ENCODE measurements at places on chromosomes 7 and 10.

GRCh38 chr7:74656441-74656836 lies 1.1 kb upstream of the GTF2I start:
- DNase-seq = peak; percentile 83

GRCh38 chr10:78115135-78115853 lies 81.6 kb downstream of the RPS24 start:
- DNase-seq = no peak

DNA sequence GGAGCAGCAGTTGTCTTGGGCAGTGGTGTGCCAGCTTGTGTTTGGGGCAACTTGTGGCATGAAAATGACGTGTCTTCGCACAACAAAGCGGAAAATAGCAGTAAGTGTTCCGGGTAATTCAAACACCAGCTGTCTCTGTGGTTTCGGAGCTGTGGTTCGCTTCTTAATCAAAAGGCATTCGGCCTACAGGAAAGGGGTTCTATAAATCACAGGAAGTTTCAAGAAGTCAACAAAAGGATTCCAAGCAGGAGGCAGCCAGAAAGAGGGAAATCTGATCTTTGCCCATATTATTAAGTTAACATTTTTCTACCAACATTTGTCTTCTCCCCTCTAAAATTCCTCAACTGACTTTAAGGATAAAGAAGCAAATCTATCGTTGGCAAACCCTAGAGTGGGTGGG lies 353.4 kb downstream of the FGFR2 start:
- no peak for DNase-seq

- no peak for DNase-seq
Measured at GRCh38 chr10:65377687-65378086, 1548.1 kb upstream of the LRRTM3 start.

DNA sequence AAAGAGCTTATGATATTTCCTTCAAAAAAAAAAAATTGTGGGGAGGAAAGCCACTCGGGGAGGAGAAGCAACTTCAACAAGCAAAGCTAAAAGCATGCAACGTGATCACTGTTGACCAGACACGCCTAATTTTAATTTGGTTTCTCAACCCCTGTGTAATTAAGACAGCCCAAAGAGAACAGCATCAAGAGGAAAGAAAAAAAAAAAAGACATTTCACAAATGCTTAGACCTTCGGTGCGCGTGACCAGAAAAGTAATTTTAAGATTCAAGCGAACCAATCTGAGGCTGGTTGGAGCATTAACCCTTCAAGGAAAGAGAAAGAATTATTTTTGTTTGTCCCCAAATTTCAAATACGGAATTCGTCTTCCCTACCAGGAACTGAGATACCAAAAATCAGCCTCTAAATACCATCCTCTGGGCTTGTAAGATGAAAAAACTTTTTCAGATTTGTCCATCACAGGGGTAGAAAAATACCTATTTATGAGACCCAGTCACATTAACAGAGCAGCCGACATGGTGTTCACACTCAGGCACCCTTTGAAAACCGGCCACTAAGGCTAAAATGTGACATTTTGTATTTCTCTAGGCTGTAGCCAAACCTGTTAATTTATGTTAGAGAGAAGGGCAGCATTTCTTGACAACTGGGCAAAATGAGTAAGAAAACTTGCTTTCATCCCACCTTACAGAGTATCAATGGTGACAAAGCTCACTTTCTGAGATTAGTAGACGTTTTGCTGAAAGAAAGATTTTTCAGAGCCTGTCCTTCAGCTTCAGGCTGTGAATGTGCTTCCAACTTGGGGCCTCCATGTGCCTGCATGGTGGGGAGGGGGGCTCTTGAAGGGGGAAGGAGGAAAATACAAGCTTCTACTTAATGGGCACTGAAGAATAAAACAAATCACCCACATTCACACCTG lies 179.9 kb upstream of the KLF14 start:
- no peak for DNase-seq

DNA sequence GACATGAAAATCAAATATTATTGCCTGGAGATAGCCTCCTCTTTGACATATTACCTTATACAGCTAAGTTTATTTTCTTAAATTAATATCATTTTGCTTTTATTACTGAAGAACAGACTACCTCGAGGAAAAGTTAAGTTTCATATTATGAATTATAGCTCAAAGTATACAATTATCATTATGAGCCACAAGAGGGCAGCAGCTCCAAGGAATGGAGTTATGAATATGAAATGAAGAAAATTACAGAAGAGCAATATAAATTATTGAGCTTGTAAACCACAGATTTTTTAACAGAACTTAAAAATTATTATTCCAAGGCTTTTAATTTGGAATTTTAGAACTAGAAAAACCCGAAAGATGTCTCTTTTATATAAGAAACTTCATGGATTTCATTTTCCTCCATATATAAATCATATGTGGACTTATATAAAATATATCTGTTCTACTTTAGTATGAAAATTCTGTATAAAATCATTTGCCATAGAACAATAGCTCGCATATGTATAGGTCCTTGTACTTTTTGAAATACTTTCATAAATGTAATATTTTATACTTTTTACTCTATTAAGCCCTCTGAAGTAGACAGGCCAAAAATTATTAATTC lies 40.1 kb downstream of the IQUB start:
- peak; percentile 20 for DNase-seq

- DNase-seq = peak; percentile 68
Measured at GRCh38 chr7:94512735-94513564, 3.3 kb downstream of the CASD1 start.

- DNase-seq = no peak
Measured at GRCh38 chr7:134298902-134299683, 17.6 kb downstream of the SLC35B4 start.

GRCh38 chr10:122461367-122461728 lies at the start of gene HTRA1:
HTRA1 (plus strand) TSS chr10:122461553; CDS start chr10:122461653, 100 bp downstream.
- no peak for DNase-seq
